ENCODE measurements at places on chromosomes 12 and 14. TPM values are rescaled to one million over a fixed set of nuclear protein-coding genes. Genes with fewer than 3 reads are reported as not detected.

C3AR1 gene
- 1.6 TPM for total RNA-seq

DNA sequence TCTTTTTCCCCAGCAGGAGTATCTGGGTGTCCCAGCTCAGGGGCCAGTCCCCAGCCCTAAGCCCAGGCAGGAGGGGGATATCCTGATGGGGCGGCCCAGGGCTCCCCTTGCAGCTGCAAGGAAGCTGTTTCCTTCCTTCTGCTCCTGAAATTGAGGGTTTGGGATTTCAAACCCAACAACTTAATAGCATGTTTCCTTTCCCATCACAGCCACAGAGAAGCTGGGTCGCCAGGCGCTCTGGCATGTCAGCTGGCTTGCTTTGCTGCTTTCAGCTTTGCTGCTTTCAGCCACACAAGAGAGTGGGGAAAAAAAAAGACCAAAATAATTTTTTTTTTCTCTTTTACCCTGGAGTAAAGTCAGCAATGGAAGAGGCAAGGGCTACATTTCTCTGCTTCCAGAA is 30.0 kb downstream of the HVCN1 start:
- ATAC-seq: no peak

CD4 gene
- total RNA-seq: 2.6 TPM

LAG3 gene
- total RNA-seq: 2.6 TPM

- ATAC-seq: no peak
Observed at GRCh38 chr12:47149146-47149545, 69.4 kb upstream of the AMIGO2 start.

DNA sequence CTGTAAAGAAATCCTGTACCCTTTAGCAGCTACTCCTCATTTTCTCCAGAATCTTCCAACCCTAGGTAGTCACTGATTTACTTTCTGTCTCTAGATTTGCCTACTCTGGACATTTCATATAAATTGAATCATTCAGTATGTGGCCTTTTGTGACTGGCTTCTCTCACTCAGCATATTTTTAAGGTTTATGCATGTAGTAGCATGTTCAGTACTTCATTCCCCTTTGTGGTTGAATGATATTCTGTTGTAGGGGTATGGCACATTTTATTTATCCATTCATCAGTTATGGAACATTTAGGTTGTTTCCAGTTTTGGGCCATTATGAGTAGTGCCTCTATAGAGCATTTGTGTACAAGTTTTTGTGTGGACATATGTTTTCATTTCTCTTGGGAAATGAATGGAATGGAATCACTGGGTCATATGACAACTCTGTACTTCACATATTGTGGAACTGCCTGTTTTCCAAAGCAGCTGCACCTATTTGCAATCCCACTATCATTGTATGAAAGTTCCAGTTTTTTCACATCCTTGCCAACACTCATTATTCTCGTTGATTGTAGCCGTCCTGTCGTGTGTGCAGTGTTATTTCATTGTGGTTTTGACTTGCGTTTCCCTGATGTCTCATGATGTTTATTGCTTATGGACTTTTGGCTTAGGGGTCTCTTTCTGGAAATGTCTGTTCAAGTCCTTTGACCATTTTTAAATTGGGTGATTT is 57.2 kb downstream of the ATF7IP start:
- ATAC-seq: no peak

GZMH gene
- total RNA-seq: not detected

- no peak for ATAC-seq
Observed at GRCh38 chr12:111656016-111656415, 29.7 kb downstream of the BRAP start.

- ATAC-seq: no peak
Observed at GRCh38 chr12:25594376-25594775, 41.3 kb upstream of the LMNTD1 start.

CD163L1 gene
- 0.42 TPM for total RNA-seq

DNA sequence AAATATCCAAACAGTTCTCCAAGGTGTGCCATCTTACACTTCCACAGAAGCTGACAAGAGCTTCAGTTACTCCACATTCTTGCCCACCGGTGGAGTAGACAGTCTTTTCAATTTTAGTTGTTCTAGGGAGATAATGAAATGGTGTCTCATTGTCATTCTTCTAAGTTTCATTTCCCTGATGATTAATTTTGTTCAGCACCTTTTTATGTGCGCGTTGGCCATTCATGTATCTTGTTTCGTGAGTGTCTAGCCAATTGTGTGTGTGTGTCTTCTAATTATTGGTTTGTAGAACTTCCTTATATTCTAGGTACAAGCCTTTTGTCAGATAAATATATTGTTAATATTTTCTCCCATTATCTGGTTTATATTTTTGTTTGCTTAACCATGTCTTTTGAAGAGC is 63.1 kb downstream of the GLT1D1 start:
- no peak for ATAC-seq

DNA sequence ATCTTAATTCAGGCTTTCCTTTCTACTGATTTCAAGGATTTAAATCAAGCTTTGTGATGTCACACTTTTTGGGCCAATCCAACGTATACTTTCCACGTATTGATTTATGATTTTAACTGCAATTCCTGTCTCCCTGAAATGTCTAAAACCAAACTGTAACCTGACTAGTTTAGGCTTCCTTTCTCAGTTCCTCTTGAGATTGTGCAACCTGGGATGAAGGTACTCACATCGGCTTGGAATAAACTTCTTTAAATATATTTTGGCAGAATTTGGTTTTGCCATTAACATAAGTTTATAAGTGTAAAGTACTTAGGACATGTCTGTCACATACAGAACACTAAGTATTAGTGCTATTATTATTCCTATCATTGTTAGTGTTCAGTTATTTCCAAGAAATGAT is 224.6 kb downstream of the CRADD start:
- no peak for ATAC-seq

- peak; percentile 73 for ATAC-seq
Observed at GRCh38 chr12:48924617-48925303, 532 bp downstream of the FKBP11 start.

LLPH gene
- total RNA-seq: 17.5 TPM

DNA sequence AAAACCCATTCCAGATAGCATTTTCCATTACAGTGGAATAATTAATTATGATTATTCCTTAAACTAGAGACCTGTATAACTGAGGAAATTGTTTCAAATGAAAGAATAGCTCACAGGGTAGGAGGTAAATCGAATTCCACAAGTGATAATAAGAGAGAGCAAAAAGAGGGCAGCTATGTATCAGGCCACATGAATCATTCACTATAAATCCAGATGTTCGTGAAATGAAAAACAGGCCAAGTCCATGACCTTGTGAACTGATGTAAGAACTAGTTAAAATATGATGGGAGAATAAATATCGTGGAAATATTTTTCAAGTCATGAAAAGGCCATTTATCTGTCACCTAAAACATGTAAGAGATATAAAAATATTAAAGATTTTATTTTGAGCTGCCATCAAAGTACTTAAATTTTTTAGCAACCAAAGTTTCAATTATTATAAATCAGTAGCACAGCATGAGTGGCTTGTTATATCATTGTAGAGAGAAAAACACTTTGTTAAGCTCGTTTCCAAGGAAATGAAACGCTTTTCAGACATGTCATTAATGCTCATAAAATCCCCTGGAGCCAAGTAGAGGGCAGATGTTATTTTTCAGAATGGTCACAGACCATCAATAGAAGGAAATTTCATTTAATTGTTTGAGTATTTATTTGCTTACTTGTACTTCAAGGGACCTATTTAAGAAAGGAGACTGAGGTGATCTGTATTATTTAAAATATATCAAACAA is 120.6 kb upstream of the CDKN3 start:
- no peak for ATAC-seq

DNA sequence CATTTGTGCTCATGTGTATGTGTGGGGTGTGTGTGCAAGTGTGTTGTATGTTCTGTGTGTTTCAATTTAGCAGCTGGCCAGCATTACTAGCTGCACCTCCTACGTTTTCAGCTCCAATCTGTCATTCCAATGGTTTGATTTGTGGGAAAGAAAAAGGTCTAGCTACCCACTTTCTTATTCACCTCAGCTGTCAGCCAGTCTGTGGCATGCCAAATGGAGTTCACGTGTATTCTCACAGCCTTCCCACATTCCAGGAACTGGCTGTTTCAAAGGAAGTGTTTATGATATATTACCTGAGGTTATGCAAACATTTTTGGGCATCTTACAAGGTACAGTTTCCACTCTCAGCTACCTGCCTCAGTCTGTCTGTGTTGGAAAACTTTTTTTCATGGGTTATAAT is 220.2 kb upstream of the CPNE8 start:
- no peak for ATAC-seq

DNA sequence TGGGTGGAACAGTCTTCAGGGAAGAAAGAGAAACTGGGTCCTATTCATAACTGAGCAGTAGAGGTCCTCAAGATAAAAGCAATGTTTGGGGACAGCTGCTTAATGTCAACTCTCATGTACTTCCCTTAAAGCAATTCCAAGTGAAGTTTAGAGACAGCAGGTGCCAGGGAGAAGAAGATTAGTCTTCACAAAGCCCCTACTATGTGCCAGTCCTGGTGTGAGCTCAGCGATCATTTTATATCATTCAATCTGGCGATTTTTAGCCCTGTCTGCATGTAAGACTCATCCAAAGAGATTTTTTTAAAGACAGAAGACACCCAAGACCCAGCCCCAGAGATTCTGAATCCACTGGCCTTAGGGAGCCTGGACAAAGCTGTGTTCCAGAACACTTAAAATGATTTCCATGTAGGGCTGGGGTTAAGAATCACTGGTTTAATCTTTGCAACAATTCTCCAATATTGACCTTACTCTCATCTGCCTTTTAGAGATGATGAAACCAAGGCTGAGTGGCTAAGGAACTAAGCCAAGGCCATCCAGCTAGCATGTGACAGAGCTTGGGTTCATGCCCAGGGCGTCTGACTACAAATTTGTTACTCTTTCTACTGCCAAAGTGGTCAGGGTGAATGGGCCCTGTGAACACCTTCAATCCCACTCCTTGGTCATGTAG is 404.5 kb upstream of the TBX3 start:
- no peak for ATAC-seq

GRCh38 chr12:124607681-124608425 is 40.4 kb upstream of the NCOR2 start:
- no peak for ATAC-seq

DNA sequence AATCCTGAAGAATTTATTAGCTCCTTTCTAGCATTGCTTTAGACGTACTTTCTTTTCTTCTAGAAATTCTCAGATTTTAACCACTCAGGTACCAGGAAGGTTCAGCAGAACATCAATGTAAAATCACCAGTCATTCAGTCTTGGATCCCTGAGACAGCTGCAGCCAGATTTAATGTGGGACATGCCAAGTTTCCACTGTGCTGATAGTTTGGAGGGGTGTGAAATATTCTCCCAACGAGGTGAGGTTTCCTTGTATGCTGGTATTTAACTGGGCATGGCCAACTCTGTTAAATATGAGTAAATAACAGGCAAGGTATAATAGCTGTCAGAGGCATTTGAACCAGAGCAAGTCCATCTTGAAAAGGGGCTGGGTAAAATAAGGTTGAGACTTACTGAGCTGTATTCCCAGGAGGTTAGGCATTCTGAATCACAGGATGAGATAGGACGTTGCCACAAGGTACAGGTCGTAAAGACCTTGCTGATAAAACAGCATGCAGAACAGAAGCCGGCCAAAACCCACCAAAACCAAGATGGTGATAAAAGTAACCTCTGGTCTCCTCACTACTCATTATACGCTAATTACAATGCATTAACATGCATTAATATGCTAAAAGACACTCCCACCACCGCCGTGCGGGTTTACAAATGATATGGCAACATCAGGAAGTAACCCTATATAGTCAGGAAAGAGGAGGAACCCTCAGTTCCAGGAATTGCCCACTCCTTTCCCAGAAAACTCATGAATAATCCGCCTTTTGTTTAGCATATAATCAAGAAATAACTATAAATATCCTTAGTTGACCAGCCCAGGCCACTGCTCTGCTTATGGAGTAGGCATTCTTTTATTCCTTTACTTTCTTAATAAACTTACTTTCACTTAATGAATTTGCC is 75.2 kb upstream of the RASSF8 start:
- no peak for ATAC-seq

TEX52 gene
- total RNA-seq: not detected

- ATAC-seq: no peak
Observed at GRCh38 chr12:41362510-41362909, 174.4 kb downstream of the PDZRN4 start.

- no peak for ATAC-seq
Observed at GRCh38 chr12:4439736-4440135, 5.9 kb downstream of the FGF6 start.

DNA sequence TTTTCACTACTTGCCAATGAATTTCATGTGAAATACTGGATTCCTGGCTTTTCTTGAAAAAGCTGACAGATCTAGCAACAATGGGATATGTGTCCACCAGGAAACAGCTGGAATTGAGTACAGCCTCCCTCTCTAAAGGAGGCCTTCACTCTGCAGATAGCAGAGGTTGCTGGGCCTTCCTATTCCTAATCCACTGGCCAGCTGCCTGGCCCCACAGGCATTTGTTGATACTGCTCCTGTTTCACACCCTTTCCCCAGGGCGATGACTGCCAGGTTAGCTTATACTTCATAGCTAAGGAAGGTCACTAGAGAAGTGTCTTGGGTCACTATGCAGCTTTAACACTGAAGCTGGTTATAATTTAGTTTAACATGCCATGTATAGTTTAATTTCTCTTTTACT is 87.5 kb upstream of the PDZRN4 start:
- ATAC-seq: no peak
